Hematopoietic multipotent progenitor cell treated with erythropoietin and hydrocortisone succinate and interleukin-3 and kit ligand, for 17 days (in vitro differentiated cells): ENCODE measurements at places on chromosomes 6 and 20.

- DNase-seq = no peak
Observed at GRCh38 chr20:43375591-43375990, 82.1 kb upstream of the SRSF6 start.

GRCh38 chr6:28107506-28107905 is 16.9 kb upstream of the ZSCAN16 start:
- no peak for DNase-seq

DNA sequence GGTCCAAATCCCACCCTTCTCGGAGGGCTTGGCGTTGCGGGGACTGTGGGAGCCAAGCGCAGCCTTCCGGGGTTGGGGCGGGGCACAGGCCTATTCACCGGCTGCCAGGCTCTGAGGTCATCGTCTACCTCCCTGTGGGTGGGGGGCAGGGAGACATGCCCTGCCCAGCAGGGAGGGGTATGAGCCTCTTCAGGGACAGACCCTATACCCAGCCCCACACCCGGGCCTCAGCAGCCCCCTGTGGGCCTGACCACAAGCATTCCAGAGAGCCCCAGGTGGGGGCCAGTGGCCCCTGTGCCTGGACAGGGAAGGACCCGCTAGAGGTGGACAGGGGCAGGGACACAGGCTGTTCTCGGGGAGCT is 11.6 kb downstream of the LAMA5 start:
- DNase-seq = no peak

DNA sequence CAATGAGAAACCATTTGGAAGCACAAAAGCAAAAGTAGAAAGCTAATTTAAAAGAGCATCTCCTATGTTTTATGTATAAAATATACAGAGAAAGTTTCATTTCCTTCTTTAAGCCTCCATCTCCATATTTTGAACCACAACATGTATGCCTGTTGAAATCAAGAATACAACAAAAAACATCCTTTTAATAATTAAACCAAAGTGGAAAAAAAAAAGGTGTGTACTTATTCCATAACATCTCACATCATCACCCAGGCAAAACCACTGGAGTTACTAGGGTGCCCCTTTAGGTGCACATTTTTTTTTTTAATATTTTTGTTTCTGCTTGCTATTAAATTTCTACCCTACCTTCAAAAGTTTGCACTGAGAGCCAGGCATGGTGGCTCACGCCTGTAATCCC is 43.0 kb downstream of the EDN1 start:
- no peak for DNase-seq

DNA sequence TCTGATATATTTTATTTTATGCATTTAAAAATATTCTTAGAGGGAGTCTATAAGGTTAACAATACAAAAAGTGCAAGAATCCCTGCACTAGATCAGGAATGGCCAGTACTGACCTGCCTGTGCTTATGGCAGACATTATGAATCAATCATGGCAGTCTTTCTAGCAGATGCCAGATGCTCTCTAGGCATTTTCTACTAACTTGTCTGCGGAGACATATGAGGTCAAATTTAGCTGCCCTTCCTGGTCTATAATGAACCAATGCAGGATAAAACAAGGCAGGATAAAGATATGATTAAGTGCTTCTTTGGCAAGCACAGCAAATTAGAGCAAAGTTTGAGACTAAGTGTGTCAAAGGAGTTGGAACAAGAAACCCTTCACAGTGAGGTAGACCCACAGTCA is 46.6 kb upstream of the RNF24 start:
- DNase-seq = no peak

GRCh38 chr6:169862892-169863525 is 111.6 kb downstream of the ERMARD start:
- no peak for DNase-seq
